ENCODE measurements at places on chromosomes 1 and 21.

DNA sequence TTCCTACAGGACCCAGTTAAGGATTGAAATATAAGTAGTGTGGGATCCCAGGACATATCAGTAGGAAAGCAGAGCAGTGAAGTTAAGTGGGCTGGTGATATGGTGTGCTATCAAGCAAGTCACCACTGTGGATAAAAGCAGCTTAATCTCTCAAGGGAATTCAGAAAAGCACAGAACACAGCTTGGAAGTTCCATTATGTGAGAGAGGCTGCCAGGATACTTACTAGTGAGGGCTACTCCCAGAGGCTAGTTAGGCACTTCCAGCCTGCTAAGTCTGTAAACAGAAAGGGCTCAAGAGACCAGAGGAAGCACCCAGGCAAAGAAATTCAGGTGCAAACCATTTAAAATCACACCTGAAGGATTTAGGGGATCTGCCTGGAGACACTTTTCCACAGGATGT, 18.8 kb upstream of the GRIK1 start:
- no peak for DNase-seq

- no peak for DNase-seq
Measured at GRCh38 chr1:246182149-246182851, 324.8 kb downstream of the SMYD3 start.

DNA sequence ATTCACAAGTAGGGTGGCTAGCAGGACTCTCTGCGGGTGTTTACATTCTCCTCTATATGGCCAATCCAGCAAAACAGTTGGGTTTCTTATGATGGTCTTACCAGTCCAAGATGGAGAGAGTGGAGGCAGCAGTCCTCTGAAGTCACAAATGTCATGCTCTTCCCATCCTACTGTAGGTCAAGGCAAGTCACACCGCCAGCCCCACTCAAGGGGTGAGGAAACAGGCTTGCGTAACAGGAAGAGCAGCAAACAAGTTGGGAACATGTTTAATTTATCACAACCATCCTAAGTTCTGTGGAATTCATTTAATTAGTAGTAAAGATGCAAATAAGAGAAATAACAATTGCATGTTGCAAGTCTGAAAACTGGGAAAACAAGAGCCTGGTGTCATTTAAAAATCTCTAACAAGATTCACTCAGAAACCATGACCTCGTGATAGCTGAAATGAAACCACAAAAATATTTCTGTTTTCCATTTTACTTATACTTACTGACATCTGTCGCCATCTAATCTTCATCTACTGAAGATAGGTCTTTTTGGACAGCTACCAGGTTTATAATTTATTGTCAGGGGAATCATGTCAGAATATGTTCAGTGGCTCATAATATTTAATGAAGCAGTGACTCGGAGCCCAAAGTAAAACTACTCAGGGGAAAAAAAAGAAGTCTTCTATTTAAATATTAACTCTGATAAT, 349.1 kb upstream of the FMN2 start:
- DNase-seq = no peak

GRCh38 chr21:41667136-41667535, 99.7 kb downstream of the RIPK4 start:
- DNase-seq = no peak

DNA sequence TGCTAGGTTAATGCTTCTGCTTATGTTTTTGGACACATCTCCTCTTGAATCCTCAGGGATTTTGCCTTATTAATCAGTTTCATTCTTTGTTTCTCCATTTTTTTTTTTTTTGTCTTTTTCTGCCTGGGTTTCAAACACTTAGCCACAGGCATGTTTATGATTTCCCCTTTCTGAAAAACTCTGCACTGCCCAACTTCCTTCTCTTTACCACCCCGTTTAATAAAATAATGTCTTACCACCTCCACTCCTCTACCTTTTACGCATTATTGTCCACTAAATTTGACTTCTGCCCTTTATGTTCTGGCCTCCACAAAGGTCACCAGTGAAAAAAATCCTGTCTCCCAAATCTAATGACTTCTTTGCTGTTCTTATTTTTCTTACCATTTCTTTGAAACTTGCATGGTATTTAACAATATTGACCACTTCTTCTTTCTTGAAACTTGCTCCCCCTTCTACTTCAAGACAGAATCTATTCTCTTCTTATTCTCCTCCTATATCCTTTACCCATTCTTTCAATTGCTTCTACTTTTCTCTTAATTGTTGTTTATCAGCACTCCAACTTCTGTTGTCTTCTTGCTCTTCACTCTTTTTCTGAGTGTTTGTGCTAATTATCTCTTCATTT, 150.3 kb downstream of the TNFSF18 start:
- DNase-seq = no peak

GRCh38 chr1:151542710-151543129, 2.6 kb downstream of the TUFT1 start:
- no peak for DNase-seq

- no peak for DNase-seq
Measured at GRCh38 chr1:211183747-211184313, 49.9 kb upstream of the KCNH1 start.

DNA sequence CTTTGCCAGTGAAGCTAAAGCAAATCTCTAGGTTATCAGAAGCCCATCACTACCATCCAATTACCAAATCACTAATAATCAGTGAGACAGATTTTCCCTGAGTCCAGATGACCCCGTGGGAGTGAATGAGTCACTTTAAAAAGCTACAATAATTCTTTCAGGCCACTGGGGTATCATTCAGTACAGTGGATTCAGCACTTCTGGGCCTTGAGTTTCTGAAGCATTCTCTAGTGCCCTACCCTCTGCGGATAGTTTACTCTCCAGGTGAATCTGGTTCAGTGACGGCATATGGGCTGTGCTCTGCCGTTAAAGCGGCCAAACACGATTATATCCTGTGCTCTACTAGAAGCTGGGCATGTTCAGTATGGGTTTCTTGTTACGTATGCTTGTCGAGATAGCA, 26.1 kb downstream of the NR5A2 start:
- DNase-seq = no peak

Measured in activated CD4-positive, alpha-beta T cell treated with anti-CD3 and anti-CD28 coated beads, Interleukin-2, amount 50 U/mL, for 24 hours (primary cell).